ELF-1 (cell line): ENCODE measurements at places on chromosomes 11 and 22.

DNA sequence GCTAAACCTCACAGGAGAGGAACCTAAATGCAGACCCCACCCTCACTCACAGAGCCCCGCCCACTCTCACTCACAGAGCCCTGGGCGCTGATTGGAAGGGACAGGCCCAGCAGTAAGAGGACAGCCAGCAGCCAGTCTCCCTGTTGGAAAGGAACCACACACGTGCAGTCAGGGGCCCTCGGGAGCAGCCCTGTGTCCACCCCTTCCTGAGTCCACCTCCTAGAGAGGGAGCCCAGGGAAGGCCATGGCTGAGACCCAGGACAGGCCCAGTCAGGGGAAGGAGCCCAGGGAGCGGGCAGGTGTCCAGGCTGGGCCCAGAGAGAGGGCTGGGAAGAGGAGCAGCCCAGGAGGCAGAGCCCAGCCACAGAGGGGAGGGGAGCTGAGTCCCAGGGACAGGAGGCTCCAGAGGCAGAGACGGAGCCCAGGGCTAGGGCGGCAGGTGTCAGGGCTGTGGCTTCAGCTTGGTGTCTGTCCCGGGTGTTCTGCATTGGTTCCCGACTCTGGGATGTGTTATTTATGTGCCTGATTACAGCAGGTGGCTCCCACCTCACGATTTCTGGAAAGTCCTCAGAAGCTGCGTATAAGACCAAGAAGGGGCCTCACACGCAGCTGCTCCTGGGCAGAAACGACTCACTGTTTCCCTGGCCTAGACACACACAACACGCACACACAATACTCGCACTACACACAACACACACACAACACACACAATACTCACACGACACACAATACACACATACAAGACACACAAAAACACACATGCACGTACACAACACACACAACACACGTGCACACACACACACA lies 9.0 kb upstream of the APOBEC3H start:
- peak; percentile 76 for DNase-seq

DNA sequence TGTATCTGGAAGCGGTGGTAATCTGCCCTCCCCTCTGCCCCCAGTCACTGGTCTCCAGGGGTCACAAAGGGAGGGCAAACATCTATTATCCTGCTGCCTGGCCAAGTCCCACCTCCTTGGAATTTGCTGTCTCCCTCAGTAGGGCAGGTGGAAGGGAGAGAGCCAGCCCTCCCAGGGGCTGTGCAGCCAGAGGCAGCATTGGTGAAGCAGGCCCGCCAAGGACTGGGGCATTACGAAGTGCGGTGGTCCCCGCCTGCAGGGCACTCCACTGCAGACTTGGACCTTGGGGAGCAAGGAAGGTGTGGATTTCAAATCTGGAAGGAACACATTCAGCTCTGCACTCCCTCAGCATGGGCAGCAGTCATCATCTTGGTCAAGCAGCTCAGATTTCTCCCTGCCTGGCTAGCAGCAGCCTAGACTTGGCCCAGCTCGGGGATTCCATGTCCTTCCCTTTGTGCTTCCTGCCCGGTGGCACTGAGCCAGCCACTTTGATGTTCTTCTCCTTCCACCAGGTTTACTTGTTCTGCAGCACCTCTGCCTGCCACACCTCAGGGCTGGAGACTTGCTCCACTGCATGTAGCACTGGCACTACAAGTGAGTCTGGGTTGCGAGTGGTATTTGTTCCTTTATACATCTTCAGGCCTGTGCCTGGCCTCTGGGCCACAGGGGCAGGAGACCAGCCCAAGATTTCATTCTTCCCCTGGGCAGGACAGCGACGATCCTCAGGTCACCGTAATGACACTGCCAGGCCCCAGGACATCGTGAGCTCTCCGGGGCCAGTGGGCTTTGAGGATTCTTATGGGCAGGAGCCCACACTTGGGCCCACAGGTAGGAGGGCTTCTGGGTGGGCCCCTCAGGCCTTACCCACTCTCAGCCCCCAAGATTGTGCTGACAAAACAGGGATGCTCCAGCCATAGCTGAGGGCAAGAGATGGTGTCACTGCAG lies 7.4 kb downstream of the ZP1 start:
- DNase-seq: no peak

- DNase-seq: no peak
These were observed 18.6 kb upstream of the DGCR8 start for GRCh38 chr22:20061481-20061861.

DNA sequence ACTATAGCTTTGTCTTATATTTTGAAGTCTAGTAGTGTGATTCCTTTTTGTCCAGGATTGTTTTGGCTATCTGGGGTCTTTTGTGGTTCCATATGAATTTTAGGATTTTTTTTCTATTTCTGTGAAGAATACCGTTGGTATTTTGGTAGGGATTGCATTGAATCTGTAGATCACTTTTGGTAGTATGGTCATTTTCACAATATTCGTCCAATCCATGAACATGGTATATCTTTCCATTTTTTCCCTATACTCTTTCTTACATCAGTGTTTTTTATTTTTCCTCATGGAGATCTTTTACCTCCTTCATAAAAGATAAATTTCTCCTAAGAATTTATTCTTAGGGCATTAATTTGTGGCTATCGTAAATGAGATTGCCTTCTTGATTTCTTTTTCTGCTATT lies 29.1 kb downstream of the MADD start:
- no peak for DNase-seq

GRCh38 chr22:32477596-32477995 lies 3.0 kb downstream of the FBXO7 start:
- DNase-seq: no peak

GRCh38 chr11:121904148-121904547 lies 211.9 kb downstream of the BLID start:
- no peak for DNase-seq

DNA sequence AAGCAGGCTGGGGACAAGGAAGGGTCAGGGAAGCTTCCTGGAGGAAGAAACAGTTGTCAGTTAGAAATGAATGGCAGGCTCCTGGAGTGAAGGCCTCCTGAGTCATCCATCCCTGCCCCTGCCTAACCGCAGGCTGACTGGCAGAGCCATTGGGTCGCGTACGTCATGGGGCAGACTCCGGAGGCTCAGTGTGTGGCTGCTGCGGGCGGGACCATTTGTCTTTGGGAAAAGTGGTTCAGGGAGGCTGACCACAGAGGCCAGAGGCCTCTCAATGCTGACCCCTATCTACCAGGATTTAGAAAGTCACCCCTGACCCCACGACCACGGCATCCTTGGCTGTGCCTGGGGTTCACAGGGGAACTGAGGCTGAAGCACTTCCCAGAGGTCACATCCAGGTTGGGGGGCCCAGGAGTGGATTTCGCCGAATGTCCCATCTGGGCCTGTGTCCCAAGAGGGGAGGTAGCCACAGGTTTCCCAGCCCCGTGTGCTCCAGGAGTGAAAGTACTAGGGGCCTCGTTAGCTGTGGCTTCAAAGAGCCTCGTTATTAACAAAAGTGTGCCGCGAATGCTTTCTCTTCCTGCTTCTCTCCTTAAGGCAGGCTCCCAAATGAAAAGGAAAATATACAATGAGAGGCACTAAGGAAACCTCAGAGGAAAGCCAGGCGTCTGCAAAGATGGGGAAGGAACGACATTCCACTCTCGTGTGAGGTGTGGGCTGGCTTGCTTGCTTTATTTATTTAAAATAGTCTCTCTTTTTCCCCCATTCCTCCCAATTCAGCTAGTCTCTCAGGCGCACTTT lies 58.9 kb downstream of the FLRT1 start:
- DNase-seq: peak; percentile 61

GRCh38 chr11:35338921-35339320 lies 80.4 kb downstream of the SLC1A2 start:
- DNase-seq: no peak

GRCh38 chr11:102793677-102794290 lies 4.2 kb downstream of the MMP1 start:
- peak; percentile 19 for DNase-seq
